ENCODE measurements at places on chromosomes 16 and 17.

- no peak for DNase-seq
These were observed 369.5 kb upstream of the HSBP1 start for GRCh38 chr16:83438326-83438725.

DNA sequence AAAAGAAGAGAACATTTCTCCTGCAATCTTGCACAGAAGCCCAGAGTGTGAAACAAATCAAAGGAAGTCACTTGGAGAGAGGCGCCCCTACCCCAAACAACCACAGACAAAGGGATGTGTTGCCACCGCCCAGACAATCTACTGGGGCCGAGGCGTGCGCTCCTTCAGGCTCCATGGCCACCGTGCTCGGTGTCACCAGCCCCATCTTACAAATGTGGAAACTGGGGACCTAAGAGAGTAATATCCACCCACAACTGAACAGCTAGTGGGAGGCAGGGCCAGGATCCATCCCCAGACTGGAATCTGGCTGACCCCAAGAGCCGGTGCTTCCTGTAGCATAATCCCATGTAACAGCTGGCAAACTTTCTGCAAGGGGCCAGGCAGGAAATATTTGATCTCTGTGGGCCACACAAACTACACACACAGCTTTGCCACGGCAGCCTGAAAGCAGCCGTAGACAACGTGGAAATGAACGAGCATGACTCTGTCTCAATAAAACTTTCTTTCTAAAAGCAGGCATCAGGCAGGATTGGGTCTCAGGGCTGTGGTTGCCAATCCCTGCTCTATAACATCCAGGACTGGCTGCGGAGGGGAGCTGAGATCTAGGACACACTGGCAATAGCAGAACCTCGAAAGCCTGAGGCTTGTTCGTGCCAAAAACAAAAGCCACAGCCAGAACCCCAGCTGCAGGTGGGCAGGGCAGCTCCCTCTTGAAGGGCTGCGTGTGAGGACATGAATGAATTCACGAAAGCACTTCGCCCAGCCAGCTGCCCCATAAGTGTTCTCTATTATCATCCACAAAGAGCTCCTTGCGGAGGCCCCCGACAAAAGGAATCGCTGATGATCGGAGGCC is 26.6 kb upstream of the GINS2 start:
- DNase-seq: no peak

DNA sequence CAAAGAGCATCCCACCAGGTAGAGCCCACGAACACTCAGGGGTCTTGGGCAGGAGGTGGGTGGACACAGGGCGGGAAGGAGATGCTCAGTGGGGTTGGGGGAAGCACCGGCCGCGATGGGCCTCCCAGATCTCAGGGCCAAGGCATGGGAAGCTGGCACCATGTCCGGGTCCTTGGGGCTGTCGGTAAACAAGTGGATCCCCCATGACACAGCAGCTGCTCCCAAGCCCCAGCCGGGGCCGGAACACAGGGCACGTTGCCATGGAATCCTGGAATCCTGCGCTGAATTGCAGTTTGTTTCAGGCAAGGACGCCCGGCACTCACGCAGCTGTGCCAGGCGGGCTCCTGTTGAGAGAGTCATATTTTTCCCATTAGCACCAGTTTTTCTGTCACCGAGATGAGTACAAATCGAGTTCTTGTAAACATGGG is 23.0 kb upstream of the CHMP6 start:
- DNase-seq: no peak

DNA sequence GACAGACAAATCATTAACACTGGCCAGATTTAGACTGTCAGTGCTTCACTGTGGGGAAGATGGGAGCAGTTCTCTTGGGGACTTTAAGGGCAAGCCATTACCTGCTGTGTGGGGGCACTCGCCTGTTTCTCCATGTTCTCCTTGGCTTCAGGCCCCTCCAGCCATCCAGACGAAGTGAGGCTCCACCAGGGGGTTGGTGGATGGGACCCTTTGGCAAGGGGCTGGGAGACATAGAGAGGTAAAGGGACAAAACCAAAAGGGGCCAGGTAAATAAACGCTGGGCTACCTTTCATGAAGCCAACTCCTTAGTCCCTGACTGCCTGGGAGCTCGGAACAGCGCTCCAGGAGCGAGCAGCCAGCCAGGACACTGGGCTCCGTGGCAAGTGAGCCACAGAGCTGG is 14.0 kb downstream of the TBX4 start:
- DNase-seq: no peak

GRCh38 chr16:85419503-85420408 is 193.4 kb upstream of the GSE1 start:
- no peak for DNase-seq

DNA sequence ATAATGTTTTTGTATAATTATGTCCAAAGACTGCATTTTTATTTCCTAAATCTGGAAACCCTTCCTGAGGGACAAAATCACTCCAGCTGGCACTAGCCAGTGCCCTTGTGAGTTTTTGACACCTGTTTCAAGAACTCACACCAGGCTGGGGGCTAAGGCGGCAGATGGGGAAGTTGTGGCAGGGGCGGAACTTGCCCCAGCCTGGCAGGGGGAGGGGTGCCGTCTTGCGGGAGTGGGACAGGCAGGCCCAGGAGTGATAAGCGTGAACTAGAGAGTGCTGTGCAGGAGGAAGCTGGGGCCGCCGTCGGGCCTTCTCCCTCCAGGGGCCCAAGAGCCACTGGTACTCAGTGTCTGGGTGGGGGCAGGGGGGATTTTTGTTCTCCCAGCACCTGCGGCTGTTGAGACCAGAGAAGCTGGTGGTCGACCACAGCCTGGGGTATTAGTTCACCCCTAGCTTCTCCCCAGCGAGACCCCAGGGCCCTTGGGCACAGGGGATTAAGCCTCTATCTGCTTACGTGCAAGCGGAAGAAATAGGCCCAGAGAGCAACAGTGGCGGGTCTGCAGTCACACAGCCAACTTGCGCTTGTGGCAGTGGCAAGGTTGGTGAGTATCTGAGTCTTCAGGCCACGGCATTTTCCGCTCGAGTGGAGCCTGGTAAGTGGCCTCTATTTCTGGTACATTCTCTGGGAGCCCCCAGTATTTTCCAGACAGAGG is 40.2 kb upstream of the PLCG2 start:
- no peak for DNase-seq

DNA sequence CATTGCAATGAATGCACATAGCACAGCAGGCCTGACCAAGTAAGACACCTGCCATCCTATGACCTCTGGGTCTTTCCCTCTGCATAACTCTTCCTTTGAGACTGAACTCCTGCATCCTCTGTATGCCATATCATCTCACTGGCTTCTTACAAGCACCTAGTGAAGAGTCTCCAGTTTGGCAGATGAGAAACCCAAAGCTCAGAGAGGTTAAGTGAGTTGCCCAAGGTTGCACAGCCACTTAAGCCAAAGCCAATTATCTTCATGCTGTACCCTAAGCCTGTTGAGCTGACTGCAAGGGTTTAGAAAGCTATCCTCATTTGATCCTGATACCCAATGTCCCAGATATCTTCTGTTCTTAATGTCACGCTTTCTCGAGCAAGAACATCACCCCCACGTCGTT is 35.2 kb downstream of the TMEM186 start:
- DNase-seq: no peak

- DNase-seq: peak; percentile 70
These were observed 27.3 kb downstream of the USP7 start for GRCh38 chr16:8936421-8936820.

DNA sequence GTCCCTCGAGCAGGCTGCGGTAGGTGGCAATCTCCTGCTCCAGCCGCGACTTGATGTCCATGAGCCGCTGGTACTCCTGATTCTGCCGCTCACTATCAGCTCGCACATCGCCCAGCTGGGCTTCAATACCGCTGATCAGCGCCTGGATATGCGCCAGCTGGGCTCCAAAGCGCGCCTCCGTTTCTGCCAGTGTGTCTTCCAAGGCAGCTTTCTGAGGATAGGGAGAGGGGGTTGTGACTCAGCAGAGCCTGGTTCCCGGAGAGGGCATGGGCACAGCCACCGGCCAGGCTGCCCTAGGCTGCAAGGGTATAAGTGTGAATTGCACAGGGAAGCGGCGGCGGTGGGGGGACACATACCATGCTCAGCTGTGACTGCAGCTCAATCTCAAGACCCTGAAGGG is 4.3 kb downstream of the KRT19 start:
- DNase-seq: no peak

DNA sequence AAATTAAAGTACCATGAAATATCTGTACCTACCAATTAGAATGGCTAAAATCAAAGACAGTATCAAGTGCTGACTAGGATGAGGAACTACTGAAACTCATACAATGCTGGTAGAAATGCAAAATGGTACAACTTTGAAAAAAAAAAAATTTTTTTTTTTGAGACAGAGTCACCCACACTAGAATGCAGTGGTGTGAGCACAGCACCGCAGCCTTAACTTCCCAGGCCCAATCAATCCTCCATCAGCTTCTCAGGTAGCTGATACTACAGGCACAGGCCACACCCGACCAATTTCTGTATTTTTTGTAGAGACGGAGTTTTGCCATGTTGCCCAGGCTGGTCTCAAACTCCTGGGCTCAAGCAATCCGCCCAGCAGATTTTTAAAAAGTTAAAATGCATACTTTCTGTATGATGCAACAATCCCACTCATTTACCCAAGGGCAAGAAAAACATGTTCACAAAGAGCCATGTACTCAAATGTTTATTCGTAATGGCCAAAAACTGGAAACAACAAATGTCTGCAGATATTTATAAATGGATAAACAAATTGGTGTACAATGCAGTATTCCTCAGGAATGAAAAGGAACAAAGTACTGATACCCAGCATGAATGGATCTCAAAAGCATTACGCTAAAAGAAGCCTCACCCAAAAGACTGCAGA is 8.7 kb downstream of the SMURF2 start:
- DNase-seq: no peak

- no peak for DNase-seq
These were observed 8.4 kb upstream of the LGALS3BP start for GRCh38 chr17:78988152-78988551.

- no peak for DNase-seq
These were observed 22.9 kb upstream of the DNAJA2 start for GRCh38 chr16:46996391-46996790.

- no peak for DNase-seq
These were observed 621 bp downstream of the ARHGEF15 start for GRCh38 chr17:8310601-8311123.

- no peak for DNase-seq
These were observed 6.6 kb upstream of the SETD6 start for GRCh38 chr16:58508671-58509251.

DNA sequence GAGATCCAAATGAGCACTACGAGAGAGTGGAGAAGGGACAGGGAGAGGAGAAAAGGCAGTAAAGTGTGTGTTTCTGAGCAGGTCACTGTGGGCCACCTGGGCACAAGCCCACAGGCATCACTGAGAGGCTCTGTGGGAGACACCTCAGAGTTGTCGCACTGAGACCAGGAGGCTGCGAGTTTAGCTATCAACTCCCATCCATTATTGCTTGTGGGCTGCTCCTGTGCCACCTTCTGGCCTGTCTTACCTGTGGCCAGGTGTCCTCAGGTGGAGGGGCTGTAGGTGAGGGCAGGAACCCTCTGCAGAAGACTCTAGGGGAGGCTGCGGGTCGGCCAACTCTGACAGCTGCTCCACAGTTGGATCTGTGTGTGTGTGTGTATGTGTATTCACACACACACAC is 2.5 kb upstream of the PRR29 start:
- DNase-seq: no peak

DNA sequence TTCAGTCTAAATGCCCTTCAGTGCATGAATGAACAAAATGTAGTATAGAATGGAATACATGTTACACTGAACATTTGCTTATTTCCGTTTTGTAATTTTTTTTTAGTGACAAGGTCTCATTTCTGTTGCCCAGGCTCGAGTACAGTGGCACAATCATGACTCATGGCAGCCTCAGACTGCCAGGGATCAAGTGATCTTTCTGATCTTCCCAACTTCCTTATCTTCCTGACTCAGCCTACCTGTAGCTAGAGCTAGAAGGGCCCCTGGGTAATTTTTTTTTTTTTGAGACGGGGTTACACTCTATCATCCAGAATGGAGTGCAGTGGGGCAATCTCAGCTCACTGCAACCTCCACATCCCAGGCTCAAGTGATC is 7.3 kb upstream of the SLX4 start:
- DNase-seq: no peak

DNA sequence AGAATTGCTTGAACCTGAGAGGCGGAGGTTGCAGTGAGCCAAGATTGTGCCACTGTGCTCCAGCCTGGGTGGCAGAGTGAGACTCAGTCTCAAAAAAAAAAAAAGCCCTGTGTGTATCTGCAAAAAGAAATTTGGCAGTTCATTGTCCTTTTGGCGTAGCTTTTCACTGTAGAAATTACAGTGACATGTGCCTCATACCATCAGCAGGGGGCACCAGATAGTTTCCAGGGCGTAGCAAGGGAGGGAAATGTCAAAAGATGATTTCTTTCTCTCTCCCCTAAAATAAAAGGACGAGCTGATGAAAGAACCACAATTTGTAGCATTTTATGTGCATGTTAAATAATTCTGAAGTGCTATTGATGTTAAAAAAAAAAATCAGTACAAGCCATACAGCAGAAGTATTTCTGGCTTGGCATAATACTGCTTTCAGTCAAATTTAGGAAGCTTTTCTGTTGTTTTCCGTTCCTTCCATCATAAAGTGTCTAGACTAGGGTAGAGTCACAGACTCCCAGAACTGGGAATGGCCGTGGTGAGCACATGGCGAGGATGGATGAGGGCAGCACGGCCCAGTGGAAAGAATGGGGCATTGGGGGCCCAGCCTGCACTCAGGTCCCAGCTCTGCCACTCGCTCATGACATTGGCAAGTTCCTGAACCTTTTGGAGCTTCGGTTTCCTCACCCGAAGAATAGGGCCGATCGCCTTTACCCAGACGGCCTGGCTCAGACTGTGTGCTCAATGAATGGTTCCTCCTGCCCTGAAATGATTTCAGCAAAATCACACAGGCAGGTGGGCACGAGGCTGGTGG is 59.8 kb upstream of the RPH3AL start:
- DNase-seq: peak; percentile 55

DNA sequence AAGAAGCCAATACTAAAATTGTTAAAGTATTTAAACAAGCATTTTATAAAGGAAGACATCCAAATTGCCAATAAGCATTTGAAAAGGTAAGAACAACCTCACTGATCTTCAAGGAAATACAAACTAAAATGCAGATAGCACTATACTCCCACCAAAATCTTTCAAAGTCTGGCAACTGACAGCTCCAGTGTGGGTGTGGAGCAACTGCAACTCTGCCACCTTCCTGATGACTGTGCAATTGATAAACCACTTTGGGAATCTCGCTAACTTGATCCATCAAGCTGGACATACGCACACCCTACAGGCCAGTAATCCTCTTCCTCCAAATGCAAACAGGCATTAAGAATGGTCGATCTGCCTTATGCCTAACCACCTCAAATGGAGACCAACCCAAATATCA is 31.9 kb downstream of the LITAFD start:
- DNase-seq: no peak

GRCh38 chr17:17902376-17902775 is 65.6 kb upstream of the SREBF1 start:
- no peak for DNase-seq

- no peak for DNase-seq
These were observed 52.9 kb downstream of the SNX11 start for GRCh38 chr17:48160177-48161081.

DNA sequence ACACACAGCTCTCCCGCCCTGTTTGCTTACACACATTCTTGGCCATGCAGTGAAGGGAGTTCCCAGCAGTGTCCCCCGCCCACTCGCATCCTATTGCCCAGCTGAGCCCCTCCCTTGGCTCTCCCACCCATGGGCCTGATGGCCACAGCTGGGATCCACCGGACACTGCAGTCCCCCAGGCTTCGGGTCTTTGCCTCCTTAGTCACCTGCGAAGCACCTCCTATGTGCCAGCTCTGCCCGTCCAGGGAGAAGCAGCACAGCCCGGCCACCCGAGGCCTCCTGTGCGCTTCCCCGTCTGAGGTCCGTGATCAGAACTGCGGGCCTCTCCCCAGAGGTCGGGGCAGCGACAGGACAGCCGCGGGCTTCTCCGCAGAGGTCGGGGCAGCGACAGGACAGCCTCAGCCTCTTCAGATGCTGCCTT is 136.9 kb downstream of the BANP start:
- DNase-seq: no peak

All from HepG2 (cell line).